ENCODE measurements at places on chromosomes 1 and 21. TPM values are rescaled to one million over a fixed set of nuclear protein-coding genes. Genes with fewer than 3 reads are reported as not detected.

DNA sequence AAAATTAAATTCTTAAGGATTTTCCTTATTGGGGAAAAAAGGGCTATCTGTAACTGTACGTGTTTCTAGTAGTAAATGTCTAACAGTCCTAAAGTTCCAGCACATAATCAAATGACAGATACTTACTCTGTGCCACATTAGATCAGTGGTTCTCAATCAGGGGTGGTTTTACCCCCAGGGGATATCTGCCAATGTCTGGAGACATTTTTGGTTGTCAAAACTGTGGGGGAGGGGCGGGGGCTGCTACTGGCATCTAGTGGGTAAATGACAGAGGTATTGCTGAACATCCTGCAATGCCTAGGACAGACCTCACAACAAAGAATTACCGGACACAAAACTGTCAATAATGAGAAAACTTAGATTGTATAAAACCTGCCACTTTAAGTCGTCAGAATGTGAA, 33.4 kb upstream of the PTPRC start:
- H3K4me3 ChIP-seq = no peak overlapping the region
- peaks cover 51% of the 10 kb centered on the region for H3K4me1 ChIP-seq
- no peak for DNase-seq
- H3K27ac ChIP-seq = no peak overlapping the region
- peaks cover 17% of the 10 kb centered on the region for H3K36me3 ChIP-seq

DNA sequence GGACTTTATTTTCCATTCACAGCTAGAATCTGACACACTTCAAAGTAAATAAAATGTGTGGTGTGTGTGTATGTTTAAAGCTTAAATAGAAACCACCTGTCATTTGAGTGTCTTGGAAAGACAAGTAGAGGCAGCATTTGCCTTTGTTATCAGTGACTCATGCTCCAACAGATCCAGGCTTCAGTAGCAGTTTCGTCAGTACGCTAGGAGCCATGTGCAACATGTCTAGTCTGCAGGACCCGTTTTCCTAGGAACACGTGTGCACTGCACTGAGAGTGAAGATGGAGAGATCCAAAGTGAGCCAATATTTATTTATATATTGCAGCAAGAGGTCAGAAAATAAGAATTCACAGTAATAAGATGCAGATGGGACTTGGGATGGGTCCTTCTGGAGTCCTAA, 41.8 kb downstream of the SGIP1 start:
- no peak for DNase-seq
- H3K4me3 ChIP-seq = no peak overlapping the region
- no peaks in the 10 kb centered on the region for H3K27me3 ChIP-seq
- H3K4me1 ChIP-seq = no peaks in the 10 kb centered on the region
- H3K27ac ChIP-seq = no peak overlapping the region
- H3K36me3 ChIP-seq = no peaks in the 10 kb centered on the region

GRCh38 chr1:35449334-35450008, 107.7 kb downstream of the KIAA0319L start:
- H3K4me3 ChIP-seq = no peak overlapping the region
- H3K36me3 ChIP-seq = peaks cover 34% of the 10 kb centered on the region
- H3K4me1 ChIP-seq = peaks cover 18% of the 10 kb centered on the region
- H3K27ac ChIP-seq = no peak overlapping the region
- H3K27me3 ChIP-seq = no peaks in the 10 kb centered on the region

DNA sequence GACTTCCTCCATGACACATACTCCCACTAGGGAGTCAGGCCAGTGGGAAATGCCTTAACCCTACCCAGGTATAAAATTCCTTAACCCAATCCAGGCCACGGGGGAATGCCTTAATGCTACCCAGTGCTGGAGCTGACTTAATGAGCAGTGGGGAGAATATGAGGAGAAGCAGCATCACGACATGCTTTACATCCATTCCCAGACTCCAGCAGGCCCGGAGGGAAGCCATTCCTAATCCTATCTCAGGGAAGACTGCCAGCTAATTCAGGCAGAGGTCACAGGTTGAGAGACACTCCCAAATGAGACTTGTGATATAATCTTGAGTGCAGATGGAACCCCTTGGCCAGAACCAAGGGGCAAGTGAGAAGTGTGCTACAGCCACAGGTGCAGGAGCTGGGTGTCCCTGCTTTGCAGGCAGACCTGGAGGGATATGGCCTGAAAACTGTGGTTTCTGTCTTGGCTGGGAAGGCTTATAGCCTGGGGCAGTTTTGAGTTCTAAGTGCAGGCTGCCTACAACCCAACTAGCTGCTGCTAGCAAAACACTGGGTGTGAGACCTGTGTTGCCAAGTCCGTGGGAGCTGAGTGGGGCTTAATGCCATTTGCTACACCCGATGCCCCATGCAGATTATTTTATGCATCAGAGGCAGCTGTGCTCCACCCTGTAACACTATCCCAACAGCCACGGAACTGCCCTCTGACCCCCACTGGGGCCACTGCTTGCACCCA, 45.1 kb upstream of the GUCA2A start:
- no peaks in the 10 kb centered on the region for H3K27me3 ChIP-seq
- H3K4me1 ChIP-seq = peaks cover 3% of the 10 kb centered on the region
- peaks cover 78% of the 10 kb centered on the region for H3K36me3 ChIP-seq
- no peak for DNase-seq
- H3K4me3 ChIP-seq = no peak overlapping the region

Gene CENPF
- 77.1 TPM for total RNA-seq

- peak overlapping the region; percentile 50 for H3K4me3 ChIP-seq
- peak overlapping the region; percentile 83 for H3K27ac ChIP-seq
- DNase-seq = peak; percentile 37
- H3K27me3 ChIP-seq = peaks cover 7% of the 10 kb centered on the region
- peaks cover 14% of the 10 kb centered on the region for H3K36me3 ChIP-seq
Observed at GRCh38 chr1:224168859-224169380, 14.1 kb upstream of the DEGS1 start.

Gene KCNJ9
- total RNA-seq = not detected

Gene GJA9
- not detected for total RNA-seq

Gene DNM3
- total RNA-seq = 0.41 TPM

- DNase-seq = no peak
- peaks cover 29% of the 10 kb centered on the region for H3K4me1 ChIP-seq
- H3K4me3 ChIP-seq = no peak overlapping the region
- H3K27ac ChIP-seq = no peak overlapping the region
- H3K36me3 ChIP-seq = no peaks in the 10 kb centered on the region
- H3K27me3 ChIP-seq = peaks cover 53% of the 10 kb centered on the region
Observed at GRCh38 chr1:172837816-172838679, 179.1 kb downstream of the FASLG start.

DNA sequence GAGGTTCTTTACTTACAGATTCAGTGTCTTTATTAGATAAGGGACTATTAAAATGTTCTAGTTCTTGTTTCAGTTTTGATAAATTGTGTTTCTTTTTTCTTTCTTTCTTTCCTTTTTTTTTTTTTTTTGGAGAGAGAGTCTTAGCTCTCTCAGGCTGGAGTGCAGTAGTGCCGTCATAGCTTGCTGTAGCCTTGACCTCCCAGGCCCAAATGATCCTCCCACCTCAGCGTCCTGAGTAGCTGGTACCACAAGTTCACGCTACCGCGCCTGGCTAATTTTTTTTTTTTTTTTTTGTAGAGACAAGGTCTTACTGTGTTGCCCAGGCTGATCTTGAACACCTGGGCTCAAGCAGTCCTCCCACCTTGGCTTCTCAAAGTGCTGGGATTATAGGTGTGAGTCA, 76.6 kb downstream of the TMEM200B start:
- H3K4me1 ChIP-seq = peaks cover 3% of the 10 kb centered on the region
- no peak overlapping the region for H3K4me3 ChIP-seq
- H3K27ac ChIP-seq = no peak overlapping the region
- peaks cover 20% of the 10 kb centered on the region for H3K36me3 ChIP-seq

GRCh38 chr1:37919277-37919676, 27.6 kb downstream of the INPP5B start:
- H3K27ac ChIP-seq = no peak overlapping the region
- H3K4me3 ChIP-seq = no peak overlapping the region
- H3K27me3 ChIP-seq = no peaks in the 10 kb centered on the region
- H3K4me1 ChIP-seq = peaks cover 10% of the 10 kb centered on the region
- H3K36me3 ChIP-seq = peaks cover 4% of the 10 kb centered on the region
- DNase-seq = no peak

Gene DNASE2B
- not detected for total RNA-seq

DNA sequence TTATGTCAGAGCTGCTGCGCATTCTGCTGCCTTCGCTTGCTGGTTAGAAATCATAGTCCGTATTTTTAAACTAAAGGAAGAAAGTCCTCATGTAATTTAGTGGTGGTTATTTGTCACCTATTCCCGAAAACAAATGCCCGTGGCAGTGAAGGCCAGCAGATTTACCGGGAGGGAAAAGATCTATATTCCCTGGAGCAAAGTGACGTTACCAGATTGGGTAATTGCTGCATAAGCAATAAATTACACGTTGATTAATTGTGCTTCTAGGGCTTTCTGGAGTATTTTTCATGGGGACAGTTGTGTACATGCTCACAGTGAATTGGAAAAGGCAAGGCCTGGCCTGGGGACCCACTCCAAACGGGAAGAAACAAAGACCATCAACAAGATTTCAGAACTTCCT, 298.7 kb downstream of the NPHP4 start:
- no peaks in the 10 kb centered on the region for H3K4me1 ChIP-seq
- no peaks in the 10 kb centered on the region for H3K36me3 ChIP-seq
- H3K4me3 ChIP-seq = no peak overlapping the region
- H3K27ac ChIP-seq = no peak overlapping the region

Gene KIAA1614
- total RNA-seq = 0.09 TPM

Gene DCST1
- total RNA-seq = not detected

Gene BROX
- total RNA-seq = 34.3 TPM

DNA sequence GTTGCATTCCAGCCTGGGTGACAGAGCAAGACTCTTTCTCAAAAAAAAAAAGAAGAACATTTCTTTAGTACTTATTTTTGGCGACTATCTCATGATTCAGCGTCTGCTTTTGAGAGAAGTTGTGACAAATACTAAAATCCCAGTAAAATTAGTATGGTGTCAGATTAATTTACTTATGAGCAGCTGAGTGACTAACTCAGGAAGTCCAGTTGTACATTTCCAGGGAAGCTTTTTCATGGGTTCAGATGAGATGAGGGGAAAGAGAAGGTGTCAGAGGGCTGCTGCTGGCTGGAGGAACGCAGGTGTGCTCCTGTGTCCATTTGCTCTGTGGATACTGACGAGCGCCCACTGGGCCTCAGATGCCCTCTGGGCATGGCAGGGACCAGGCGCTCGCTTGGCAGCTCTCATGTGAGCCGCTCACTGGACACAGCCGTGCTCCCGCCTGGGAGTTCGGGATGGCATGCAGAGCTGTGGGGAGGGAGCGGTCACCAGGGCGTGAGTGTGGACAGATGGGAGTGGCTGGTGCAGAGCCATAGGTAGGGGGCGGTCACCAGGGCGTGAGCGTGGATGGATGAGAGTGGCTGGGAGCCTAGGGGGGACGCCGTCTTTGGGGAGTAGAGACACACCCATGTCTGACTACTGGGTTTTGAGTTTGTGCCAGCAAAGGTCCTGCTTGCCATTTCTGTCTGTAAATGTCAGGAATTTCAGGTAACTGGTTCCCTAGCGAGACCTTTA, 55.0 kb downstream of the ADARB1 start:
- no peak overlapping the region for H3K4me3 ChIP-seq
- no peak for DNase-seq
- peaks cover 14% of the 10 kb centered on the region for H3K4me1 ChIP-seq
- H3K27me3 ChIP-seq = no peaks in the 10 kb centered on the region
- H3K36me3 ChIP-seq = peaks cover 7% of the 10 kb centered on the region
- H3K27ac ChIP-seq = no peak overlapping the region

GRCh38 chr1:225828706-225829345, 18.9 kb downstream of the EPHX1 start:
- H3K36me3 ChIP-seq = no peaks in the 10 kb centered on the region
- H3K4me3 ChIP-seq = no peak overlapping the region
- H3K27me3 ChIP-seq = no peaks in the 10 kb centered on the region
- no peak overlapping the region for H3K27ac ChIP-seq

Gene RBP7
- total RNA-seq = not detected
